ENCODE measurements at places on chromosomes 11 and 22.

DNA sequence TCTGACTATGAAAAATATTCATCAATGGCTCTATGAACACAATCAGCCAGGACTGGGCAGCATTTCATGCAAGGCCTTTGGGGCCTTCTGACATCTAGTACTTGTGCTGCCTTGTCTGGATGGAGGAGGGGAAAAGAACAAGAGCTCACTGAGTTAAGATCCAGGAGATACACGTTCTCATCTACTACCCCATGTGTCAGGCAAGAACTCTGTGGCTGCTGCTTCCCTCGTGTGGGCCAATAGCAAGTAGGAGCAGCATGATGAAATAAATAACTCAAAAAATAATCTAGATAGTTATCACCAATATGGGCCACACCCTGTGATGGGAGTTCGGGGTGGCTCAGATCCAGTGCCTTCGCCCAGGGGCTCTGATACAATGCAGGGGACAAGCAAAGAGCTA is 7.3 kb downstream of the KCNE3 start:
- DNase-seq: no peak

GRCh38 chr22:37910890-37911672 is 5.0 kb downstream of the MICALL1 start:
- DNase-seq: no peak

DNA sequence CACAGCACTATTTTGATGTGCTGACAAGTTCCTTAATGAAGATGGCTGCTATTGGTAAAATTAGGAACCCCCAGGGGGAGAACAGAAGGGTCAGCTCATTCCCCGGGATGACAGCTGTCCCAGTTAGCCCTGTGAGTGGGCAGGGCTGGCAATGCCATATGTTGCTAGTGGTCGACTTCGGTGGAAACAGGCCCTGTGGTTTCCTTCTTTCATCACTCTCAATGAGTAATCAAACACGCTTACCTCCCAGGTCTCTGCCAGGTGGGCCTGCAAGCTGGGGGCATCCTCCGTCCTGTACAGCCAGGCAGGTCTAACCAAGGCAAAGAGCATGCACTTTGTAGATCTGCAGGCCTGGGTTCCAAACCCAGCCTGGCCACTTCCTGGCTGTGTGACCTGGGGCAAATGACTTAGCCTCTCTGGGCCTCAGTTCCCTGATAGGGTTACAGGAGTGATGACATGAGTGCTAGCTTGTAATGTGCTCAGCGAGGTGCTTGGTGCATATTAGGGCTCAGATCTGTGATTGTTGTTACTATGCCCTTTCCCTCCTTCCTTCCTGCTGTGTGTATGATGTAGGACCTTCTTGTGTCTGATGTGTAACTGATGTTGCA is 85.2 kb downstream of the TSPAN18 start:
- no peak for DNase-seq

DNA sequence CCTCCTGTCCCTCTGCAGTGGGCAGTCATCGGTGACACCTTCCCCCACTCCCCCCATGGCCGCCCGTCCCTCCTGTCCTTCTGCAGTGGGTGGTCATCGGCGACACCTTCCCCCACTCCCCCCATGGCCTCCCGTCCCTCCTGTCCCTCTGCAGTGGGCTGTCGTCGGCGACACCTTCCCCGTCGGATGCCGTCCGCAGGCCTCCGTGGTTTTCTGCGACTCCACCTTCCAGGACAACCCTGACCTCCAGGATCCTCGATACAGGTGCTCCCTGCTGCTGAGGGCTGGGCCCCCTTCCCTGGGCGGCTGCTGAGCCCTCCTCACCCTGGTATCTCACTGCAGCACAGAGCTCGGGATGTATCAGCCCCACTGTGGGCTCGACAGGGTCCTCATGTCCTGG is 2.2 kb downstream of the MIOX start:
- no peak for DNase-seq

DNA sequence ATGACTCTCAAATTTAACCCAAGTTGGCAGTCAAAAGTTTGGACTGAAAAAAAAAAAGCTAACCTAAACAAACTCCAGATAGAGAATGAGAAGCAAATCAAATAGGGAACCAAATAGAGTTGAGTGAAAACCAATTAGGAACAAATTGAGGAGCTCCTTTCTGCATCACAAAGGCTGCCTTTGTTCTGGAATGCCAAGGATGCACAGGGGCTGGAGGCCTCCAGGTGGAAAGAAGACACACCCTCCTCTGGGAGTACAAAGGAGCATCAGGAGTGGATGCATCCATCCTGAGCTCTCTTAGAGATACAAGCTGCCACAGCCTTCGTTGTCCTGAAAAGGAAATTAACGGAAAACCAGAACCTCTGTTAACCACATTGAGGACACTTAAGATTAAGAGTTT is 73.3 kb downstream of the MRGPRX1 start:
- no peak for DNase-seq

GRCh38 chr11:61162092-61162941 is 1.1 kb upstream of the VPS37C start:
- DNase-seq: peak; percentile 73

DNA sequence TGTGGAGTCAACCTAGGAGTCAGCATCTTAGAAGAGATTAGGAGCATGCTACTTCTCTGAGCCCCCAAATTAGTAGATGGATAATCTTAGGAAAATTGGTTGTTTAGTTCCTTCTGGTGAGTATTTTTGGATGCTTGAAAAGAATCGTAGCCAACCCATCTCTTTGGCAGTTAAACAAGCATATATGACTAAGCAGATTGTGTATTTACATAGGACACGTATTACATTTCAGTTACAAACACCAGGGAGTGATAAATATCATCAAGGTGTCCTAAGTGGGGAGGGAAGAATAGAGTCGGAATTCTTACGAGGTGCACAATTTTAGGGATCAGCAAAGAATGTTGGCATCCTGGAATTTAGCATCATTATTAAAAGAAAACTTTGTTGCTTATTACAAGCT is 13.5 kb downstream of the PLET1 start:
- no peak for DNase-seq

DNA sequence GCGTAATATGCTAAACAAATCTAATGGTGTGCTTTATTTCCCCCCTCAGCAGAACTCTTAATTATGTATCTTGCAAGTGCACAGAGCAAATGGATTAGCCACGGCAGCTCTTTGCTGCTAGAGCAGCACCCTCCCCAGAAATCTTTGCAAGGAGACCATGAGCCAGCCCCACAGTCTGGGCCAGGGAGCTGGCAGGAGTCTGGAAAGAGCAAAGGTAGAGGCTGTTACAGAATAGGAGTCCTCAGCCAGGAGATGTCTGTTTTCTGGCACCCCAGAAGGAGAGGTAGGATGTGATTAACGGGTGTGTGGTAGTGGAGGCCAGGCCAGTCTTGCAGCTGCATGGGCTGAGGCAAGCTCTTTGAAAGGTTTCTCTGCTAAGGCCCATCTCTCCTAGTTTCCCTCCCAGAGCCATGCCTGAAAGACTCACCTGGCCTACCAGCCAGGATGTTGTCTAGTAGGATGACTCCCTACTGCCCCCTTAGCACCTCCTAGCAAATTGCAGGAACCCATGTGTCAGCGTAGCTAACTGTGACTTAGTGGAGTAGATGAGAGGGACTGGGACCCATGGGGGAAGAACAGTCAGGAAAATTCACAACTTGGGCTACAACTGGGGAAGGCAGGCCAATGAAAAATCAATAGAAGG is 557.2 kb downstream of the BUD13 start:
- no peak for DNase-seq

DNA sequence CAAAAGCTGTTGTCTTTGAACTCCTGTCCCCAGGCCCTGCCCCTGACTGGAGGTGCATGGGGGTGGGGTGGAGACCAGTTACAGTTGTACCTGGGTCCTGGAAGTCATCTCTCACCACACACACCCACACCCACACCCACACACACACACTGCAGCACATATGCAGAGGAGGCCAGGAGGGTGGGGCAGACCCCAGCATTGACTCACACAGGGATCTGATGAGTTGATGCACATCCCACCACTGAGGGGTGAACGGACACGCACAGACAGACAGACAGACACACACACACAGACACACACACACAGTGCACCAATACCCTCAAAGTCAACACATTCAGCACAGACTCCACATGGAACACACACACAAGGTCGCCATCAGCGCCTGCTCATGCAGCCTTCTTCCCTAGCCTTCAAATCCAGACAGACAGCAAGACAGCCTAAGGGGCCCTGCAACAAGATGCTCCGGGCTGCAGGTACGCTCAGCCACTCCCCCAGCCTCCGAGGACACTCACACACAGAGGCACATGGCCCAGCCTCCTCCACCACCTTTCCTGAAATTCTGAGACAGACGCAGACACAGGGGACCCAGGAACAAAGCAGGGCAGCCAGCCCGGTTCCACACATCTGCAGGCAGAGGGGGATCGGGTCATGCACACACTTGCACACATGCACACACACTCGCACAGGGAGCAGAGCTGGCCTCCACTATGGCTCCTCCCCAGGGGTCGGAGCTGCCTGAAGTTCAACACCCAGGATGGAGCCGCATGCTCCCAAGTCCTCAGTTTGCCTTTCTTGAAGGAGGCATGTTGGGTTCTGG is 26.5 kb downstream of the SYT7 start:
- no peak for DNase-seq

GRCh38 chr11:126997196-126997595 is 3.4 kb downstream of the KIRREL3 start:
- DNase-seq: no peak

GRCh38 chr11:10784232-10785145 is 24.2 kb downstream of the EIF4G2 start:
- DNase-seq: peak; percentile 92

- DNase-seq: peak; percentile 49
Observed at GRCh38 chr11:47271961-47272661, 2.2 kb downstream of the MADD start.

DNA sequence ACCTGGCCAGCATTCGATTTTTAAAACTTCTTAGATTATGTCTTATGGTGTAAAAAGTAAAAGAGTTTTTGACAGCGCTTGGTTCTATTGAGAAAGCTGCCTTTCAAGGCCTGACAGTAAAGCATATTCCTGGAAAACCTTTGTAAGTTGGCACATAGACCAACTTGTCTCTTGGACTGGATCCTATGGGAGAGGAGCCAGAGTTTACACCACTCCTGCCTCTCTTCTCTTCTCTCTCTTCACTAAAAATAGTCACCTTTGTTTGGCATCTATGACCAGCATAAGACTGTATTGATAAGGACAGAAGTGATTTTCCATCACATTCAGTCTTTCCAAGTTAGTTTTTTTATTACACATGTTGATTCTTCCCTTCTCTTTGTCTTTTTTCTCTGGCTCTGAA is 33.7 kb downstream of the CSRP3 start:
- DNase-seq: no peak

GRCh38 chr11:95277868-95278267 is 46.9 kb upstream of the SESN3 start:
- DNase-seq: no peak

- DNase-seq: no peak
Observed at GRCh38 chr11:47987310-47987709, 7.0 kb downstream of the PTPRJ start.

- peak; percentile 30 for DNase-seq
Observed at GRCh38 chr11:124724979-124725718, 14.6 kb upstream of the NRGN start.

DNA sequence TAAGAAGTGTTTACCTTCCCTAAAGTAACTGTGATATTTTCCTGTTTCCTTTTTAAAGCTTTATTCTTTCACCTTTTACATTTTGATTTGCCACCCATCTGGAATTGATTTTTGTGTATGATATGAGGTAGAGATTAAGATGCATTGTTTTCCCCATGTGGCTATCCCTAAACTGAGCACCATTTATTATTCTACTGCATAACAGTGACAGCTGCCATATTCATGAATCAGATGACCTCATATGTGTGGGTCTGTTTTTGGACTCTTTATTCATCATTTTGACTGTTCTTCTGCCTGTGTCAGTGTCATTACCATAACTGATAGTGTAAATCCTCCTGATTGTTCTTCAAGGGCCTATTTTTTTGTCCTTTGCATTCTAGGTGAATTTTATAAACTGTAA is 50.8 kb downstream of the HIPK3 start:
- no peak for DNase-seq

DNA sequence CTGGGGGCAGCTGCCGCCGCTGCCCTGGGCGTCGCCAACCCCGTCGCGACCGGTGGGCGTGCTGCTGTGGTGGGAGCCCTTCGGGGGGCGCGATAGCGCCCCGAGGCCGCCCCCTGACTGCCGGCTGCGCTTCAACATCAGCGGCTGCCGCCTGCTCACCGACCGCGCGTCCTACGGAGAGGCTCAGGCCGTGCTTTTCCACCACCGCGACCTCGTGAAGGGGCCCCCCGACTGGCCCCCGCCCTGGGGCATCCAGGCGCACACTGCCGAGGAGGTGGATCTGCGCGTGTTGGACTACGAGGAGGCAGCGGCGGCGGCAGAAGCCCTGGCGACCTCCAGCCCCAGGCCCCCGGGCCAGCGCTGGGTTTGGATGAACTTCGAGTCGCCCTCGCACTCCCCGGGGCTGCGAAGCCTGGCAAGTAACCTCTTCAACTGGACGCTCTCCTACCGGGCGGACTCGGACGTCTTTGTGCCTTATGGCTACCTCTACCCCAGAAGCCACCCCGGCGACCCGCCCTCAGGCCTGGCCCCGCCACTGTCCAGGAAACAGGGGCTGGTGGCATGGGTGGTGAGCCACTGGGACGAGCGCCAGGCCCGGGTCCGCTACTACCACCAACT is 1.0 kb downstream of the FUT4 start:
- peak; percentile 31 for DNase-seq

- no peak for DNase-seq
Observed at GRCh38 chr11:24585192-24585591, 88.3 kb downstream of the LUZP2 start.

DNA sequence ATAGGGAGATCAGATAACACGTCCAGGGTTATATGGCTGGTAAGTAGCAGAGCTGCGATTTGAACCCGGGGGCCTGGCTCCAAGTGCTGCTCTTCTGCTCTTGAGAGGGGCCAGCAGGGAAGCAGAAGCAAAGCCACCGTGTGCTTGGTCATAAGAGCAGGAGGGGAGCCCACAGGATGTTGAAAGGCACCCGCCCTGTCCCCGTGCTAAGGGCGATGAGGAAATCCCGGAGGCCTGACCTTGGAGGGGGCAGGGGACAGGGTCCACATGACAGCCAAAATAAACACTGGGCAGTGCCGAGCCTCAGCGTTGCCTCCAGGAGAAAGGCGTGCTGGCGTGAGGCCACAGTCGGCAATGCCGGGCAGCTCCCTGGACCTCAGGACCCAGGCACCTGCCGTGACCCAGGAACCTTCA is 28.8 kb downstream of the TOM1 start:
- DNase-seq: no peak

DNA sequence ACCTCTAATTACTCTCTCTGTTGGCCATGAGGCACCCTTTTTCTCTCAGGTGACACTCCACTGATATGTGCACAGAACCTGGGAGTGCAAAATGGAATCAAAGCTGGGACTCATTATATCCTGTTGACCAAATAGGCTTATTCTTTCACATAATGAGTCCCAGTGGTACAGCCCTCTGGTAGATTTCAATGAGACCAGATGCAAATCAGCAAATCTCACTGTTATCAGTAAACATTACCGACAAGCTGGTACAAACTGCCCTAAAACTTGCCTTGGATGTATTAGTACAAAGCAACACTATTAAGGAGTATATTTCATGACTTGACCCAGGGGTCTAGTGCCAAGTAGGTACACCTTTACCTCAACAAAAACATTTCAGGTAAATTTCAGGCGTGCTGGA is 128.3 kb downstream of the DDX10 start:
- no peak for DNase-seq

All from DMS79 treated with DMSO at 0.1 percent for 48 hours (cell line).